ENCODE measurements at places on chromosomes 13 and 19.

GRCh38 chr19:51586103-51586728 lies 15.1 kb downstream of the ZNF175 start:
- DNase-seq = no peak

- no peak for DNase-seq
These were observed 115.6 kb downstream of the RAB20 start for GRCh38 chr13:110445722-110446574.

GRCh38 chr13:78060966-78061365 lies 142.3 kb upstream of the EDNRB start:
- DNase-seq = no peak

DNA sequence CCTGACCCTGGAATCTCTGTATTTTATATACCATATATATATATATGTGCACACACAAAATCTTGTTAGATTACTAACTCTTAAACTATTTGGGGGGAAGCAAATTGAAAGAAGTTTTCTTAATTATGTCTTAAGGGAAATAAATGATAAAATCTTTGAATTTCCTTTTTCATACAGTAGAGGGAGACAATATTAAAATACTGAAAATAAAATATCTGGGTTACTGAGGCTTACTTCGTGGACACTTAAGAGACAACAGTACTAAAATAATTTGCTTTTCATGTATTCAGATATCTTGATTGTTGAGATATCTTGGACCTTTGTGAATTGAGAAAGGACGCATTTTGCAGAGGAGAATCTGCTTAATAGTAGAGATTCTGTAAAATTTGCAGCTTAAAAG lies 17.0 kb downstream of the SUGT1 start:
- no peak for DNase-seq

- peak; percentile 42 for DNase-seq
These were observed 96.0 kb downstream of the UBL3 start for GRCh38 chr13:29754473-29754806.

GRCh38 chr13:42549552-42549936 lies 24.4 kb upstream of the TNFSF11 start:
- no peak for DNase-seq

DNA sequence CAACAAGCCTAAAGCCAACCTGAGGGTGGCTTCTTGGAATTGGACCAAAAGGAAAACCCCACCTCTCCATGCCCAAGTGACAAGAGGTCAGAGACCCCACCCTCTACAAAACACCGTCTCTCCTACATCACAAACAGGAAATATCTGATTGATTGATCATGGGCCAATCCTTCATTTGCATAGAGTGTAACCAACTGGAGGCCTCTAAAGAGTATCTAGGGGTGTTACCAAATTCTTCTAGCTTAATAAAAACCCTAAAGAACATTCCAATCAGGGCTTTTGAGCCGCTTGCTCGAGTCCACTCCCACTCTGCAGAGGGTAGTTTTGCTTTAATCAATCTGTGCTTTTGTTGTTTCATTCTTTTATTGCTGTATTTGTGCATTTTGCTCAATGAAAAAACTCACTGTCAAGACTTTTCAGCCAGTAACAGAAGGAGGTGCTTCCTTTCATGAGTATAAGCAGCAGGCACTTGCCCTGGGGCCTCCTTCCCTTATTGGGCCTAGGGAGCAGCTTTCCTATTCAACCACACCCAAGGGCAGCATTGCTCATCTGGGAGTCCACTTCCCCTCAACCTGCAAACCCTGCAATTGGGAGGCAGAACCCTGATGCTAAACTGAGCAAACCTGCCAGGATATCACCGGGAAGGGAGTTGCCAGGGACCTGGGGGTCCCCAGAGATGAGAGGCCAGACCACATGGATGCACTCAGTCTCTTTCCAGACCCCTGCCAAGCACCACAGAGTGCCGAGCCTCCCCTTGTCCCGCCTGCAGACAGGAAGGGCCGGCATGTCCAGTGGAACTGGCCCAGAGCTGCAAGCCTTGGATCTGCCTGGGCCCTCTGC lies 154.3 kb upstream of the VSTM2B start:
- DNase-seq = no peak

GRCh38 chr19:45104658-45105349 lies 11.8 kb downstream of the PPP1R37 start:
- DNase-seq = no peak

DNA sequence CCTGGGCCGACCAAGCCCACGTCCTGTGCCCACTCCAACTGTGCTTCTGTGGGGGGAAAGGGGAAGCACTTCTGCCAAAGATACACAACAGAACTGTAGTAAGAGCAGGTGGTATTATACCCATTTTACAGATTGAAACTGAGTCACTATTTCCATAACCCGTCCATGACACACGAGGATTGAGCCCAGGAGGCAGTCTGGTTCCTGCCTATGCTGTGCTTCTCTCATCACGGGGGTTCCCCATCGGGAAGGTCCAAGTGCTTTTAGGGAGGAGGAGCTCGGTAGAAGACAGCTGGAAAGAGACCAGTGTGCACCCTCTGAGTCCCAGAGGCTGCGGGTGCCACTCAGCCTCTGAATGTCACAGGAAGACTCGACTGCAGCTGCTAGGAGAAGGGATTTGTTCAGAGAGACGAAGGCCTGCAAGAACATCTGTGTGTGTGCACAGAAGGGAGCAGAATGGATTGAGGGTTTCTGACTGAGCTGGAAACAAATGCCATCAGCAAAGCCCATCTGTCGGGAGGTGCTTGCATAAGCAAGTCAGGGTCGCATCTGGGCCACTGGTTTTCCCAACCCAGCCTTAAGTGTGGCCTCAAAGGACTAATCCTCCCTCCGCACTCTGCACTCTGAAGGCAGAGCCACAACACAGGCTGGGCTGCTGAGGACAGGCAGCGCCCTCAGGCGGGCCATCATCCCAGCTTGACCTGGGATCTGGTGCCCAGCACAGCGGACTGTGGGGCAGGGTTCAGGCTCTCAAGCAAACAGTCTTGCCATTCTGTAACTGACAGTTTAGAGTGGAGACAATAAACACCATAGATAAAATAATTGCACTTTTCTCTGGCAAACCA lies 150.0 kb downstream of the DPF1 start:
- no peak for DNase-seq

DNA sequence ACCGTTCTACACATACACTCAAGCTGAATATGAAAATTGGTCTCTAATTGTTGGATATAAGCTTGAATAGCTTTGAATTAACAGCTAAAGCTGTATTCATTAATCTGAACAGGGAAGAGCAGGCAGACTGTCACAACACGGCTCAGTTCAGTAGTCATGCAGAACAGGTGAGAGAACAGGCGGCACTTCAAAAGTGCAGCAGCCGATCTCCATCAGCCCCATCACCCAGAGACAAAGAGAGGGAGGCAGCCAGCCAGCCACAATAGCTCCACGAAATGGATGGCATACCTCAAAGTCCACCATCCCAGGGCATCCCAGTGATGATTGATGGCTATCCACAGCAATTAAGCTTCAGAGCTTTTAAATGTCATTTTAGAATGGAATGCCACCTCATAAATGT lies 419.2 kb downstream of the OLFM4 start:
- no peak for DNase-seq

DNA sequence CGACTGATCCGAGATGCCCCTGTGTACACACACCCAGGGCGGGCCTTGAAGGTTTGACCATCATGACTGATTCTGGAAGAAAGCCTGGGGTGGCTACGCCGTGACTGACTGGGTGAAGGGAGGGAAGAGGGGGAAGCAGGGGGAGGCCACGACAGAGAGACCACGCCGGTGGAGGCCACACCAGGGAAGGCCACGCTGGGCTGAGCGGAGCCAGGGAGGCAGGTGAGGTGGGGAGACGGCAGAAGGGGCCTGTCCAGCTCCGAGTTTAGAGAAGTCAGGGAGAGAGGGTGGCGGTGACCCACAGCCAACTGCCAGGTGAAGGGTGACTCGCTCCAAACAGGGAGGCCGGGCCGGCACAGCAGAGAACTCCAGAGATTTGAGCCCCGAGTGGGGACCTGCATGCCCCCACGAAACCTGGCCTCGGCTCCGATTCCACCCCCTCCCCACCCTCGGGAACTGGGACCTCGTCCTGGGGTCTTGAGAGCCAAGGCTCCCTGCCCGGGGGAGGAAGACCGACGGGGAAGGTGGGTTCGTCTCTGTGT lies 102.6 kb downstream of the PTPRS start:
- no peak for DNase-seq

DNA sequence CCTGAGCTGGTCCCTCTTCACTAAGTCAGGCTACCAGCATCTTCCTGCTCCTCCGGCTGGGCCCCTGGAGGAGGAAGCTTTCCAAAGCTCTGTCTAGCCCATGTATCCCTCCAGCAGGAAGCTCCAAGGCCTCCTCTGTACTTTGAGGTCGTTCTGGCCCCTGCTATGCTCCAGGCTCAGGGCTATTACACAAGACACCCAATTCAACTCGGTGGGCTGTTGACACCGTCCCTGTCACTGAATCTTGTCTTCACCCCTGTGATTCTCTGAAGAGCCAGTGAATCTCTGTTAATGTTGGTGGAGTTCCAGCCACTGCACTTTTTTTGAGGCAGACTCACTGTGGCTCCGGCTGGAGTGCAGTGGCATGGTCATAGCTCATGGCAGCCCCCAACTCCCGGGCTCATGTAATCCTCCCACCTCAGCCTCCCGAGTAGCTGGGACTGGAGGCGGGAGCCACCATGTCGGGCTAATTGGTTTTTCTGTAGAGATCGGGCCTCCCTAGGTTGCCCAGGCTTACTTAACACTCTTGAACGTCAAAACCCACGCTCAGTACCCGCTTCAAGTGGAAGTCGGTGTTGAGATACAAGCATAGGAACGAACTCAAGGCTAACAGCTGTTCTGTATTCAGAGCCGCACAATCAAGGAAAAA lies 512 bp upstream of the REX1BD start:
- no peak for DNase-seq

- DNase-seq = no peak
These were observed 489 bp upstream of the ZNF653 start for GRCh38 chr19:11506101-11506555.

GRCh38 chr13:114097212-114097892 lies 35.1 kb downstream of the RASA3 start:
- DNase-seq = no peak

DNA sequence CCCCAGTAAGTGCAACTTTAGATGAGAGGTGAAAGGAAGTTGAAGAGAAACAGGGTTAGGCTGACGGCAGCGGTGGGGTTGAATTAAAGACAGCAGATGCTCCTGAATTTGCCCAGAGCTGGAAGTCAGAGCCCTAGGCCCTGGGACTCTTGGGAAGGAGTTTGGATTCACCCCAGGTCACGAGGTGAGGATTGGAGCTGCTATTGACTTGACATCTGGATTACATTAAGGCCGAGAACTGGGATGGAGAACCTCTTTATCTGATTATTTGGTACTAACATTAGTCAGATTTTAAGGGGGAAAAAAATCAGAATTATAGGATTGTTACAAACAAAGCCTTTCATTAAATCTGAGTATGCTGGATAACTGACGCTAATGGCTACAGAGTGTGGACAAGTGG lies 367.2 kb downstream of the ZNF536 start:
- no peak for DNase-seq

GRCh38 chr13:62512194-62513141 lies 1096.8 kb upstream of the PCDH20 start:
- DNase-seq = peak; percentile 15

- no peak for DNase-seq
These were observed 47.4 kb upstream of the PCDH20 start for GRCh38 chr13:61463024-61463423.

All from fibroblast of skin of scalp (primary cell).